Ovary (tissue), 10 donors: ENCODE measurements at places on chromosomes 7 and 10. TPM values are rescaled to one million over a fixed set of nuclear protein-coding genes. Genes with fewer than 3 reads are reported as not detected.

The ADD3 gene
- polyA plus RNA-seq, result 81.0 TPM

The COBL gene
- 2.6 TPM for polyA plus RNA-seq

The SOSTDC1 gene
- 0.12 TPM for polyA plus RNA-seq

The TBX20 gene
- not detected for polyA plus RNA-seq

The WNT2 gene
- polyA plus RNA-seq, result 1.2 TPM

The ERVW-1 gene
- polyA plus RNA-seq, result not detected

The OR2A7 gene
- polyA plus RNA-seq, result 0.92 TPM

The ASB10 gene
- not detected for polyA plus RNA-seq

The FASTK gene
- 5.4 TPM for polyA plus RNA-seq

The TUBAL3 gene
- polyA plus RNA-seq, result not detected

The TUBB8 gene
- polyA plus RNA-seq, result 3.6 TPM

The VSTM4 gene
- 57.1 TPM for polyA plus RNA-seq

The ZNF33B gene
- polyA plus RNA-seq, result 32.9 TPM

The SLC37A3 gene
- 30.9 TPM for polyA plus RNA-seq

The TRPV5 gene
- not detected for polyA plus RNA-seq

The DDX21 gene
- 16.0 TPM for polyA plus RNA-seq

The RNF133 gene
- 0.06 TPM for polyA plus RNA-seq

The CFAP70 gene
- polyA plus RNA-seq, result 1.8 TPM

The SFTPD gene
- polyA plus RNA-seq, result 0.16 TPM

The GJD4 gene
- not detected for polyA plus RNA-seq

The HECW1 gene
- 0.47 TPM for polyA plus RNA-seq

The MLXIPL gene
- polyA plus RNA-seq, result 0.27 TPM

The GPR37 gene
- 0.24 TPM for polyA plus RNA-seq

The LIPM gene
- polyA plus RNA-seq, result not detected

The POMZP3 gene
- 15.3 TPM for polyA plus RNA-seq

The TNRC18 gene
- polyA plus RNA-seq, result 69.8 TPM

The BAMBI gene
- polyA plus RNA-seq, result 62.3 TPM

The ZNF467 gene
- 2.3 TPM for polyA plus RNA-seq

The ZNF425 gene
- 9.0 TPM for polyA plus RNA-seq

The GRID1 gene
- polyA plus RNA-seq, result 0.57 TPM

The NXPH1 gene
- polyA plus RNA-seq, result 0.05 TPM

The ADAM12 gene
- 6.4 TPM for polyA plus RNA-seq

The CNPY1 gene
- not detected for polyA plus RNA-seq

The RARRES2 gene
- polyA plus RNA-seq, result 761 TPM

The CABCOCO1 gene
- 0.84 TPM for polyA plus RNA-seq

The CPA2 gene
- polyA plus RNA-seq, result not detected

The CCDC172 gene
- not detected for polyA plus RNA-seq

The GPR26 gene
- polyA plus RNA-seq, result not detected

The ATOH7 gene
- 0.16 TPM for polyA plus RNA-seq

The TRIL gene
- polyA plus RNA-seq, result 7.4 TPM

The SLC26A3 gene
- polyA plus RNA-seq, result 0.06 TPM

The C10orf105 gene
- 0.20 TPM for polyA plus RNA-seq

The SNCG gene
- 13.7 TPM for polyA plus RNA-seq

The SNX10 gene
- polyA plus RNA-seq, result 1.5 TPM

The CLRN3 gene
- polyA plus RNA-seq, result not detected

The PLCE1 gene
- polyA plus RNA-seq, result 6.8 TPM

The CD36 gene
- 9.1 TPM for polyA plus RNA-seq

The SKIDA1 gene
- polyA plus RNA-seq, result 1.1 TPM

The REPIN1 gene
- polyA plus RNA-seq, result 50.0 TPM

The ACTL6B gene
- polyA plus RNA-seq, result not detected

The ADIRF gene
- 528 TPM for polyA plus RNA-seq

The SORBS1 gene
- 14.7 TPM for polyA plus RNA-seq

The WNT16 gene
- polyA plus RNA-seq, result not detected

The TET1 gene
- polyA plus RNA-seq, result 1.4 TPM
